ENCODE measurements at places on chromosomes 2 and 18.

DNA sequence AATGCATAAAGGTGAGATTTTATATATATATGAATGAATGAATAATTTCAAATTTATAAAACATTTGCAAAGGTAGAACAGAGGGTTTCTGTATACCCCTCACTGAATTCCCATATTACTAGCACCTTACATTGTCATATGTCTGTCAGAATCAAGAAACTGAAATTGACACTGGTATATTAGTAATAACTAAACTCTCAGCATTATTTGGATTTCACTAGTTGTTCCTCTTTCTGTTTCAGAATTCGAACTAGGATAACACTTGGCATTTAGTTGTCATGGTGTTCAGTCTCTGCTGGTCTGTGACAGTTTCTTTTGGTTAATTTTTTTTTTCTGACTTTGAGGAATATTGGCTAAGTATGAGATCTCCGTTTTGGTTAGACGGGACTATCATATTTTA, 275.9 kb downstream of the DCC start:
- DNase-seq: no peak

GRCh38 chr2:7089898-7090510, 172.8 kb downstream of the RNF144A start:
- no peak for DNase-seq

DNA sequence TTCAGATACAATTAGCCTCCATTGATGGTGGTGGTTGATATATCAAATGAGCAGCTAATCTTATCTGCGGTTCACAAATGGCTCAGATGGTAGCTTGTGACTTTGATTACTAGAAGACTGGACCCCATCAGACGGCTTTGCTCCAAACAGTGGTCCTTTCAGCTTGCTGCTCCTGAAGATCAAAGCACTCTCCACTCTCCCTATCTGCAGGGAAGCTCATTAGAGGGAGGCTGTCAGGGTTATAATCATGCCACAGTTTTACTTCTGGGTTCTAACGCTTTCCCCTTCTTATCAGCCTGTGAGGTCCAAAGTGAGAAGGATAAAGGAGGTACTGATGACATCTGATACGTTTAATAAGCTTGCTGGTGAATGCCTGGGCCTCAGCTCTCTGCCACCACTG, 247.1 kb upstream of the NT5C1B start:
- DNase-seq: no peak

DNA sequence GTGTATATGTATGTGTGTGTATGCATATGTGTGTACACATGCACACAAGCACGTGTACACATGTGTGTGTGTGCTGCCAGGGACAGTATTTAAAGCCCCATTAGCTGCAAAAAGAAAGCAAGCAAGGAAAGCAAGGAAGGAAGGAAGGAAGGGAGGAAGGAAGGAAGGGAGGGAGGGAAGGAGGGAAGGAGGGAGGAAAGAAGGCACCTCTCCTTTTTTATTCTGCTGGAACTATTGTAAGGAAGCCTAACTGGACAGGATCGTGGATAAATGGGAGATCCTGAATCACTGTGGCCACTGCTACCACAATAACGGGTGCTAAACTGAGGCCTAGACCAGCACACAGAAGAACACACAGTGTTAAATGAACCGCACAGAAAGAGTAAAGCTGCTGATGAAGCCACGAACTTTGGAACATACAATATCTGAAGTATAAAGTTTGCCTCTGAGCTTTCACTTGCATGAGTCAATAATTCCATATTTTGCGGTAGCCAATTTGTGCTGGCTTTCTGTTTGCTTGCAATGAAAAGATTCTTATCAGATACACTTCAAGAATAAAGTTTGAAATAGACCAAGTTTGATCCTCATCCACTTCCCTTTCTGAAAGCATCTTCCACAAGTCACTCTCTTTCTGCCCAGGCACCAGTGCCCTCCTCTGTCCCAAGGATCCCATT, 15.5 kb downstream of the CACNB4 start:
- DNase-seq: no peak

- DNase-seq: peak; percentile 65
These were observed 181.7 kb downstream of the ANAPC1 start for GRCh38 chr2:111702119-111702803.

GRCh38 chr18:35949090-35949489, 23.4 kb upstream of the RMP24 start:
- DNase-seq: no peak

GRCh38 chr2:132998221-132998620, 328.2 kb upstream of the LYPD1 start:
- no peak for DNase-seq

DNA sequence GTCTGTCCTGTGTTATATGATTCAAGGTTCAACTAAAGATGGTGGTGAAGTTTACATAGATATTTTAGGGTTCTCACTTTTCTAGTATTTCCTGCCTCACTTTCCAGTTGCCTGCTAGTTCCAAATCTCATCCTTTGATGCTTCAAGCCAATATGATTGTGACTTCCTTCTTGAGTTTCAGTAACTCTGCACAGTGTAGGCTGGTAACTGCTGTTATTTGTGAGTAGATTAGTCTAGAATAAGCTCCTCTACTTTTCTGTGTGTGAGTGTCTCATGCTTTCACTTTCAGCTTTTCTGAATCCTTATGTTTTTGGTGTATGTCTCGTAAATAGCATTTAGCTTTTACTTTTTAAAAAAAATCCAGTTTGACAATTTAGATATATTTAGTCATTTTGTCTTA, 42.6 kb downstream of the GALNT1 start:
- no peak for DNase-seq
